ENCODE measurements at places on chromosomes 5 and 9.

DNA sequence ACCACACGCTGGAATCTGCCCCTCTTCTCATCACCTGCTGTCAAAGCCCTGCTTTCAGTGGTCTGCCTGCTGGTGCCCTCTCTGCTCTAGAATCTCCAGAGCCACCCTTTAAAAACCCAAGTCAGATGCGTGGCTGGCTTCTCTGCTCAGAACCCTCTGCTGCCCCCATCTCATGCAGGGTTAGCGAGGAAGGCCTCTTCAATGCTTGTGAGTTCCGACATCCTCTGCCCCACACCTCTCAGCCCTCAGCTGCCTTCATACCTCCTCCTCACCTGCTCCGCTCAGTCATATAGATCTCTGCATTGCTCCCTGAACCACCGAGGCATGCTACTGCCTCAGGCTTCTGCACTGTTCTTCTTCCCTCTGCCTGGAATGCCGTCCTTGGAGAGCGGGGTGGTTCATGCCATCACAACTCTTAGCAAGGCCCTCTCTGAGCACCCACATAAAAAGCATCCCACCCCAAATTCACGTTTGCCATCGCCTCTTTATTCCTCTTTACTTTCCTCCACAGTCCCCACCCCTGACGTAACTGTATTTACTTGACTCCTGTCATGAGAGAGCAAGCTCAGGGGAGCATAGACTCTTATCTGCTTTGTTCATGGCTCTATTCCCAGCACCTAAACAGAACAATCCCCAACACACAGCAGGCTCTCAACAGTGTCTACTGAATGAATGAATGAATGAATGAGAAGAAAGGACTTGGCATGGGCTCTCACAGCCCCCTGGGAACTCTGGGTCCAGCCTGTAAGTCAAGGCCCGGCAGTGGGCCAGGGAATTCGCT lies 10.4 kb downstream of the SHB start:
- DNase-seq, result no peak

DNA sequence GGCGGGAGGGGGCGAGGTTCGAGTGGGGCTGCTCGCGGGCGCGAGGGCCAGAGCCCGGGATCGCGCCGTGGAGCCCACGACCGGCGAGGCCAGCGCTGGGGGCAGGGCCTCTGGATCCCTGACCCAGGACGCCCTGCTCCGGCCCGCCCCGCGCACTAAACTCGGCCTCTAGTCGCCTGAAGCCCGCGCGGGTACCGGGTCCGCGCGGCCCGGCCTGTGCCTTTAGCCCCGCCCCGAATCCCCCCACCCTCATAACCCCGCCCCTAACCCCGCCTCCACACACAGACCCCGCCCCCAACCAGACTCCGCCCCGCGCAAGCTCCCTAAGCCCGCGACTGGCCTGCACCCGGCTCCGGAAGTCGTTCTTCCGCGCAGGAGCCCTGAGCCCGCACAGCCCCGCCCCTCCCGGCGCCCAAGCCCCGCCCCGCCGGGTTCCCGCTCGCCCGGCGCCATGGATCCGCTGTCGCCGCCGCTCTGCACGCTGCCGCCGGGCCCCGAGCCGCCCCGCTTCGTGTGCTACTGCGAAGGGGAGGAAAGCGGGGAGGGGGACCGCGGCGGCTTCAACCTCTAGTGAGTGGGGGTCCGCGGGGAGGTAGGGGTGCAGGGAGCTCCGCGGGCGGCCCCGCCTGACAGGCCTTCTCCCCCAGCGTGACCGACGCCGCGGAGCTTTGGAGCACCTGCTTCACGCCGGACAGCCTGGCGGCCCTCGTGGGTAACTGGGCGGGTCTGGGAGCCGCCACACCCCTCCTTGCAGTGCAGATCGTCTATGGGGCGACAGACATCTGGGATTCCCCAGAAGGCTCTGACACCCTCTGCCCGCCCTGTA lies at the start of gene PAXX:
PAXX (plus strand) TSS at position 430 of the 826 bp plus-strand sequence; CDS start at position 452, 22 bp downstream.
- DNase-seq, result peak; percentile 57

GRCh38 chr5:51382521-51383130 lies 622 bp upstream of the ISL1 start:
- DNase-seq, result no peak

GRCh38 chr5:133321833-133322420 lies 270.1 kb downstream of the HSPA4 start:
- DNase-seq, result no peak

- no peak for DNase-seq
Observed at GRCh38 chr9:112174222-112174964, 704 bp downstream of the SUSD1 start.

All from anterior cingulate cortex (tissue), 58 donors.